ENCODE measurements at places on chromosomes 12 and 14. TPM values are rescaled to one million over a fixed set of nuclear protein-coding genes. Genes with fewer than 3 reads are reported as not detected.

- no peak for DNase-seq
These were observed 440.2 kb downstream of the ATP23 start for GRCh38 chr12:58381546-58381945.

DNA sequence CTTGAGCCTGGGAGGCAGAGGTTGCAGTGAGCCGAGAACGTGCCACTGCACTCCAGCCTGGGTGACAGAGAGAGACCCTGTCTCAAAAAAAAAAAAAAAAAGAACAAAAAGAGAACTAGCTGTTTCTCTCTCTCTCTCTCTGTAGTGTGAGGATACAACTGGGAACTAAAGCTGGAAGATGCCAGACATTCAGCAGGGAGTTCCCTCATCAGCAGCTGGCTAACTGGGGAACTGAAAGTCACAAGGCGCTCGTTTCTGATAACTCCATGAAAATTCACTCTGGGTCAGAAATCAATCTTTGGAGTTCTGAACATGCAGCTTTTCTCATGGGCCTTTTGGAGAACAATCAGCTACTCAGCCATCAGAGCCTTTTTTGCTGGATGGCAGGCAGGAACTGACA is 43.5 kb upstream of the MAP1LC3B2 start:
- no peak for DNase-seq

GRCh38 chr12:6370576-6370935 is 4.8 kb downstream of the SCNN1A start:
- no peak for DNase-seq

Gene KLHL33
- 0.11 TPM for total RNA-seq

Gene SNX6
- 16.4 TPM for total RNA-seq
